Stimulated activated CD4-positive, alpha-beta T cell treated with anti-CD3 and anti-CD28 coated beads, TNF-alpha, amount 100 ng/mL, for 24 hours (primary cell): ENCODE measurements at places on chromosomes 5 and 9.

DNA sequence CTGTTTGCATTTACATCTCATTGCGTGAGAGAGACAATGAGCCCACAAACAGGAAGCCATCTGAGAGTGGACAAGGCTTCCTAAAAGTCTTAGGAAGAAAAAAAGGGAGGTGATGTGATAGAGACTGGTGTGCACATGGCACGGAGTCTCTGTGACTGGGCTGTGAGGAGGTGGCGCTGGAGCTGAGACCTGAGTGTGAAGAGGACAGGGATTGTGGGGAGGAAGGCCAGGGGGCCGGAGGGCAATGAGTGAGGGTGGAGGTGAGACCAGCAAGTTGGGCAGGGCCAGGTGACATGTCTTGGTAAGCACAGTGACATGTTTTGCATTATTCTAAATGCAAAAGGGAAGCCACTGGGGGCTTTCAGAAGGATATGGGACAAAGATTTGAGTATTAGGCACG, 45.0 kb downstream of the TSPAN17 start:
- DNase-seq, result no peak

- DNase-seq, result no peak
Observed at GRCh38 chr5:59615272-59615671, 278.3 kb downstream of the PDE4D start.

- DNase-seq, result no peak
Observed at GRCh38 chr9:124045076-124045829, 33.7 kb downstream of the LHX2 start.

- no peak for DNase-seq
Observed at GRCh38 chr9:13569602-13570067, 290.1 kb upstream of the MPDZ start.

GRCh38 chr5:9892696-9893095, 262.5 kb upstream of the TAS2R1 start:
- DNase-seq, result no peak

GRCh38 chr9:117444501-117444900, 29.6 kb upstream of the ASTN2 start:
- DNase-seq, result no peak

GRCh38 chr9:81682797-81683196, 6.5 kb downstream of the TLE1 start:
- DNase-seq, result no peak

- no peak for DNase-seq
Observed at GRCh38 chr9:77899679-77900354, 131.8 kb downstream of the GNAQ start.

DNA sequence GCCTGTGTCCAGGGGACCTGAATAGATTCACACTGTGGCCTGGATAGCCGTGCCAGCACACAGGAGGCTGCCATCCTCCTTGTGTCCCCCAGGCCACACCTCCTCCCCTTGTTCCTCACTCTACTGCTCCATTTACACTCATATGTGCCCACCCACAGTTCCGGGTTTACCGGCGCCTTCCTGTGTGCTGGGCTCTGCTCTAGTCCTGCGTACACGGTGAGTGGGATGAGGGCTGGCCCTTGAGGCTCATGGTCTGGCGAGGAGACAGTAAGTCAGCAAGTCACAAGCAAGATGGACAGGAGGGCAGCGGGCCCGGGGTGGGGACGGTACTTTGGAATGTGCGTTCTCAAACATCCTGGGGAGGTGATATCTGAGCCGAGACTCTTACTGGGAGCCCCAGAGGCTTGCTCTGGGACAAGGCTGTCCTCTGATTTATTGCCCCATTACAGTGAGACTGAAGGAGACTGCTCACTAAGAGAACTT, 32.4 kb upstream of the NXNL2 start:
- no peak for DNase-seq

- no peak for DNase-seq
Observed at GRCh38 chr5:175889910-175890684, 18.7 kb downstream of the CPLX2 start.
